ENCODE measurements at places on chromosomes 6 and 20.
A peak's percentile ranks its signal among the peaks of the same experiment; 100 is the strongest.

DNA sequence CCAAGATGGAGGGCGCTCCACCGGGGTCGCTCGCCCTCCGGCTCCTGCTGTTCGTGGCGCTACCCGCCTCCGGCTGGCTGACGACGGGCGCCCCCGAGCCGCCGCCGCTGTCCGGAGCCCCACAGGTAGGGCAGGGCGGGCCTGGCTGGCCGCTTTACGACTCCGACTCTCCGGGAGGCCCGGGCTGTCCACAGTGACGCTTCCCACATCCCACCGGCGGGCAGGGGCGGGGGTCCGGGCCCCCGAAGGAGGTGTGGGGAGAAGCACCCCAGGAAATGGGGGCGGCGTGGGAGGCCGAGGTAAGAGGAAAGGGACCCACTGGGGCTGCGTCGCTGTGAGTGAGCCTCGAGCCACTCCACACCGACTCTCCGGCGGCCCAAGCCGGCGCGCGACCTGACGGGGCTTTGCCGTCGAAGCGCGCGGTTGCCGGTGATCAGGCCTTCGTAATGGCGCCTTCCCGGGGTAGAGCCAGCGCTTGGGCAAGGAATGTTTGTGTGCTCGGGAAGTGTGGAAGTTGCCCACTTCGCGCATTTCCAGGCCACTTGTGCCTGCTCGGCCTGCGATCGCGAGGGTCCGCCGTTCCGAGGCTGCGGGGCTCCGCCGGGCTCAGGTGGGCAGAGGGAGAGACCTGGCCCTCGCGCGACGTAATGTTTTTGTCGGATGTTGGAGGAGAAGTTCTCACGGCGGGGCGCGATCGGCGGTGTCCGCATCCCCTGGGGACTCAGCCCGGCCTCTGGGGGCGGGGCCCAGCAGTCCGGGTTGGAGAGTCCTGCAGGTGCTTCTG, 427 bp downstream of the GINM1 start:
- H3K27me3 ChIP-seq = no peaks in the 10 kb centered on the region
- H3K27ac ChIP-seq = peak overlapping the region; percentile 68
- peaks cover 30% of the 10 kb centered on the region for H3K4me1 ChIP-seq
- H3K36me3 ChIP-seq = no peaks in the 10 kb centered on the region
- peak; percentile 80 for DNase-seq

DNA sequence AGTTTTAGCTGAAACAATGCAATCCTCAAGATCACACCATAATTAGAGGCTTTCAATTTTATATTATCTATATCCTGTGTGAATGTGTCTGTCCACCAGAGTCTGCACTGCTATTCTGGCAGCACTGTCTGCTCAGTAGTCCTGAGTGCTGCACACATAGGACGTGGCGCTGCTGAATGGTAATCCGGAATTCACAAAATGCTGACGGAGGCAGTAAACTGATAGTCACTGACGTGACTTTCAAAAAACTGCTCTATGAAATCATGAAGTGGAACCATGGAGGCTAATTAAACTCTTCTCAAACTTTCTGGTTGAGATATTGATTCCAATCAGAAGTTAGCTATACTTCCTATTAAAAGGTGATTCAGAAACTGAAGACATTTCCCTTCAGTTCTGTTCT, 190.8 kb upstream of the NOX3 start:
- H3K4me1 ChIP-seq = no peaks in the 10 kb centered on the region
- H3K27ac ChIP-seq = no peak overlapping the region
- no peak for DNase-seq
- no peaks in the 10 kb centered on the region for H3K36me3 ChIP-seq
- no peak overlapping the region for H3K4me3 ChIP-seq

DNA sequence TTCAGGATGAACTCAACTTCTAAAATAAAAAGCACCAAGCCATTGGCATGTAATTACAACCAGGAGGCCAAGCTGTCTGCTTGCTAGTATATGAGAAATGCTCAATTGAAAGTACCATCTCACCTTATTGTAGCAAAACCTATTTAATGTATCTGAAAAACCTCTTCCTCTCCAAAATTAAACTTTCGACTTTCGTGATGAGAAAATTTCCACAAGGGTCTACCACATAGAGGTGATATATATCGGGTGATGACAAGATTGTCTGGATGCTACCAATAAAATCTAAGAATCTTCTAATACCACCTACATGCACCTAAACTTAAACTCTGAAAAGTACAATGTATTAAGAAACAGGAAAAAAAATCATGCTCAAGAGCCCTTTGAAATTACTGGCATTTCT, 74.2 kb downstream of the ATXN1 start:
- no peak overlapping the region for H3K27ac ChIP-seq
- no peak overlapping the region for H3K4me3 ChIP-seq
- H3K36me3 ChIP-seq = no peaks in the 10 kb centered on the region
- DNase-seq = no peak
- no peaks in the 10 kb centered on the region for H3K27me3 ChIP-seq

- no peak for DNase-seq
- H3K4me1 ChIP-seq = peaks cover 5% of the 10 kb centered on the region
Measured at GRCh38 chr6:140050101-140050995, 675.9 kb upstream of the CITED2 start.

- H3K36me3 ChIP-seq = no peaks in the 10 kb centered on the region
- no peaks in the 10 kb centered on the region for H3K4me1 ChIP-seq
- no peak overlapping the region for H3K4me3 ChIP-seq
- DNase-seq = no peak
- H3K27ac ChIP-seq = no peak overlapping the region
Measured at GRCh38 chr6:24448396-24448795, 41.0 kb downstream of the GPLD1 start.

GRCh38 chr6:153767127-153767526, 271.9 kb upstream of the OPRM1 start:
- no peak overlapping the region for H3K27ac ChIP-seq
- H3K4me3 ChIP-seq = no peak overlapping the region
- no peaks in the 10 kb centered on the region for H3K4me1 ChIP-seq
- H3K36me3 ChIP-seq = no peaks in the 10 kb centered on the region
- no peaks in the 10 kb centered on the region for H3K27me3 ChIP-seq
- no peak for DNase-seq

- peaks cover 13% of the 10 kb centered on the region for H3K36me3 ChIP-seq
- DNase-seq = no peak
- H3K4me3 ChIP-seq = no peak overlapping the region
Measured at GRCh38 chr6:72825315-72825911, 203.5 kb downstream of the KCNQ5 start.

DNA sequence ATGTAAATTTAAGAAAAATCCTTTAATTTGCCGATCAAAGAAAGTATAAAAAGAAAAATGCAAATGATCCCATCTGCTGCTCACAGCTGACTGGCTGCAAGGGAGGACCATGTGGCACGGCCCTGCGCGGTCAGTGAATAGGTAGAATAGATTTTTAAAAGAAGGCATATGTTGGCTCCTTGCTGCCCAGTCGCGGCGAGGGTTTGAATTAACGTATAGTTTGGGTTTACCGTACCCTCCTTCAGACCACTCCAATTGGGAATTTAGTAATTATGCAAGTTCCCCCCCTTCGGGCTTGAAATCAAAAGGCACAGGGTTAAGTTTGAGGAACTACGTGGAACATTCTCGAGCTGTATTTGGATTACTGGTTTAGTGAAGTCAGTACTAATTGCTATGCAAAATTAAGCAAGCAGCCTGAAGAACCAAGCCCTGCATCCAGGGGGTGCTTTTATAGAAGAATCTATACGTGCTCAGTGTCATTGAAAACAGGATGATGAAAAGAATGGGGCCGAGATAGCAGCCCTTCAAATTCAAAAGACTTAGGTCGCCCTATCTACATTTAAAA, 1.1 kb upstream of the BEND3 start:
- H3K27ac ChIP-seq = peak overlapping the region; percentile 95
- H3K4me3 ChIP-seq = peak overlapping the region; percentile 80
- H3K27me3 ChIP-seq = no peaks in the 10 kb centered on the region
- no peaks in the 10 kb centered on the region for H3K36me3 ChIP-seq

GRCh38 chr20:37598100-37598543, 70.4 kb upstream of the BLCAP start:
- H3K27me3 ChIP-seq = no peaks in the 10 kb centered on the region
- no peak overlapping the region for H3K27ac ChIP-seq
- H3K4me1 ChIP-seq = peaks cover 6% of the 10 kb centered on the region
- H3K4me3 ChIP-seq = no peak overlapping the region
- no peak for DNase-seq

GRCh38 chr20:21693322-21693721, 12.1 kb upstream of the PAX1 start:
- H3K27me3 ChIP-seq = peaks cover 3% of the 10 kb centered on the region
- DNase-seq = peak; percentile 92
- H3K36me3 ChIP-seq = no peaks in the 10 kb centered on the region
- no peak overlapping the region for H3K4me3 ChIP-seq

DNA sequence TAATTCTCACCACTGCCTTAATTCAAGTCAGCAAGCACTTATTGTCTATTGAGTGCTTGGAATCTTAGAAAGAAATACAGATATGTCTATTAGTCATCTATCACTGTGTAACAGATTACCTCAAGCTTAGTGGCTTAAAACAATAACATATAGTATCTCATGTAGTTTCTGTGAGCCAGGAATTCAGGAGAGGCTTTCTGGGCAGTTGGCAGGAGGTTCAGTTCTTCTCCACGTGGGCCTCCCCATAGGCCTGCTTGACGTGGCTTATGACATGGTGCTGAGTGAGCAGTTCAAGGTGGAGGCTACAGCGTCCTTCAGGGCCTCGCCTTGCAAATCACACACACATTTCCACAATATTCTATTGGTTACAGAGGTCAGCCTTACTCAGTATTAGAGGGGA, 69.7 kb downstream of the DTD1 start:
- H3K4me3 ChIP-seq = no peak overlapping the region
- H3K27ac ChIP-seq = no peak overlapping the region
- no peaks in the 10 kb centered on the region for H3K27me3 ChIP-seq
- no peaks in the 10 kb centered on the region for H3K36me3 ChIP-seq
- H3K4me1 ChIP-seq = peaks cover 13% of the 10 kb centered on the region

All from Karpas-422 (cell line).